ENCODE measurements at places on chromosomes 5 and 9.
A peak's percentile ranks its signal among the peaks of the same experiment; 100 is the strongest.

GRCh38 chr5:40381676-40382363 is 297.9 kb upstream of the PTGER4 start:
- DNase-seq, result no peak

DNA sequence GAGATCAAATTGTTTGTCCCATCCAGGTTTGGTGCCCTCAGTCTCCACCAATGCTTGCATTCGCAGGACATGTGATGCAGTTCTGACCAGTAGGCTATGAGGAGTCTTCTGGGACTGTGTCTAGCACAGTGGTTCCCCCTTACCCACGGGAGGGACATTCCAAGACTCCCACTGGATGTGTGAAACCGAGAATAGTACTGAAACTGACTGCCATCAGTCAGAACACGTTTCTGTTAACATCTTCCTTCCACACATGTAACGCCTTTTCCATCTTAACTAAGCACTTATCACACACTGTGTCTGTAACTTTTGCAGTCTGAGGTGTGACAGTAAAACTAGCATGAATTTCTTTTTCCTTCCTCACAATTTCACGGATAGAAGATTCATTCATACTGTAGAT is 74.7 kb downstream of the PTTG1 start:
- DNase-seq, result no peak

DNA sequence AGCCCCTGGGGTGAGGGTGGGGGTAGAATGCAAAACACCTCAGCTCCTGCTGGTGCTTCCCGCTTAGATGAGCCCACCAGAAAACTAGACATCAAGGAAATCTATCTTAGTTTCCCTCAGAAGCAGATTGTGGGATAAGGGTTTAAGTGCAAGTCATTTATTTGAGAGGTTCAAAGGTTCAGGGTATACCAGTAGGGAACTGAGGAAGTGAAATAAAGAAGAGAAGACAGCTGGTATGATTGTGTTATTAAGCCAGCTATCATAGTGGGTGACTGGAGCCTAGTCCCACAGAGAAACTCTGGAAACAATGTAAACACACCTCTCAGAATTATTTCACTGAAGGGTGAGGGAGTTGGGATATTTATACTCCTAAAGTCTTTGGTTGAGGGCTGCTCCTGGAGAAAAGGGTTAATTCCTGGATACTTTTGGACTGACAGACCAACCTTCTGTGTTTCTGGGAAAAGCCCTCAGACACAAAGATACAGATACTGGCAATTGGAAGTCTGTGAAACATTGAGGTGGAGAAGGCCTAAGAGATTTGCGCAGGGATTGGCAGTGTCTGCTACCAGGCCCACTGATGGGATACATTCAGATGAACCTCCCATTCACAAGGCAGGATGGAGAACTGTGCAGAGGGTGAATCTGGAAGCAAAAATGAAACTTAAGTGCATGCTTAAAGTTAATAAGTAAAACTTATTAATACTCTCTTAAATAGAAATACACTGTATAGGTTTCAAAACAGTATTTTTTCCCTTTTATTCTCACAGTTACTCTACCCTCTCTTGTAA is 6.4 kb upstream of the DCTN4 start:
- no peak for DNase-seq

DNA sequence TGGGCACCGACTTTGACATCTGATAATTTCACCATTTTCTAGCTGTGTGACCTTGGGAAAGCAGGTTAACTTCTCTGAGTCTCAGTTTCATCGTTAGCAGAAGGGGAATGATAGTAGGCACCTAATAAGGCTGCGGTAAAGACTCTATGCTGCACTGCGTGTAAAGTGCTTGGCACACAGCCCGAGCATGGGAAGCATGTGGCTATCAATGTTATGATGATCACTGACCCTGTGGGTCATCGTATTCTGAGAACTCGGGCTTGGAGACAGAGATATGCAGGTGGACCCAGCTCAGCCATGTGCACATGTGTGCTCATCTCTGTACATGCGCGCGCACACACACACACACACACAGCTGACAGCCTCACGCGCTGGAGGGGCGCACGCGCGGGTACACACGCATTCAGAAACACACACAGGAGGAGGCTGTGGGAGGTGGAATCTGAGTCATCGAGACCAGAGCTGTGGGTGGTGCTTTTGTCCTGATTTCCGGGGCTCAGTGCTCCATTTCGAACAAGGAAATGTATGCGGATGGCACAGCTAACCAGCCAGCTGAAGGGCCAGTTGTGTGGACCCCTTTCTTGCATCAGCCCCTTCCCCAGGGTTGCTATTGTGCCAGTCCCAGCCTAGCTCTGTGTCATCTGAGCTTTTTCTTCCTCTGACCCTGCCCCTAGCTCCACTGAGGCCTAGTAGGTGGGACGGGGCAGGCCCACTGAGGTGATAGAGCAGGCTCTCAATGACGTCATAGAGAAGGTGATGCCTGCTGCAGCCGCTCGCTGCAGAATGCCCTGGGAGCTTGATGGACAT is 11.1 kb upstream of the ARAP3 start:
- no peak for DNase-seq

DNA sequence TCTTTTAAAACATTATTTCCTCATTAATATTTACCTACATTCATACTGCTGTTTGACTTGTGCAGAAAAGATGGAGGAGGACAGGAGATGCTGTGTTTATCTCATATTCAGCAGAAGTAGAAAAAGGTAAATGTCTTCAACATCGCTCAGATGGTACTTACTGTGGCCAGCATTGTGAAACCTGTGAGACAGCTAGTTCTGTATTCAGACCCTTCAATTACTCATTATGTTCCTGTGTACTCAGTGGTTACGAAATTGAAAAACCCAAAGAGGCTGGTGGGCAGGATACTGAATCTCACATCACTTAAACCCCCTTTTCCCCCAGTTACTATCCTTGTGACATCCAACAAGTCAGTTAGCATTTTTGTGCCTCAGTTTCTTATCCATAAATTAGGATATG is 216.0 kb downstream of the KDM4C start:
- no peak for DNase-seq

GRCh38 chr9:131279196-131279862 is 3.0 kb upstream of the FAM78A start:
- DNase-seq, result no peak

GRCh38 chr5:54021431-54022164 is 288.8 kb downstream of the ARL15 start:
- DNase-seq, result peak; percentile 15

DNA sequence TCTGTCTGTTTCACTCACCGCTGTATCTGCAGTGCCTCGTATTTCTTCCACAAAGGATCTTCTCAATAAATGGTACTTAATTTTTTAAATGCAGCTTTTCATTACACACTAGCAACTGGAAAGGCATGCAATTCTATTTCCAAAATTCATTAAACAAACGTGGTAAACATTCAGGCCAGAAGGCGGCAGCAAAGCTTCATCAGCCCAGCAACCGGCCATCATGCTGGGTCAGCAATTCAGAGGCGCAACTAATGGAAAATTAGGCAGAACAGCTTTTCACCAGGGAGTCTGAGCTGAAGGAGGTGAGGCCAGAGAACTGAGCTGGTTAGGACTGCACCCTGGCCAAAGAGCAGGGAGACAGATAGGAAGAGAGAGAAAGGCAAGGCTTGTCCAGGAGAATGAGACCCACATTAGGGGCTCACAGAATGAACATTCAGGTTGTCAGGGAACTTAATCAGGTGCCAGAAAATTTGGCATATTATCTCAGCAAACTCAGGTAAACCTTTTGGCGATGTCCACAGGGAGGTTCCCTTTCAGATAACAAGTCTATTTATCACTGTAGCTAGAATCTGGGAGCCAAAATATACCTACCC is 17.7 kb upstream of the RNF180 start:
- DNase-seq, result no peak

DNA sequence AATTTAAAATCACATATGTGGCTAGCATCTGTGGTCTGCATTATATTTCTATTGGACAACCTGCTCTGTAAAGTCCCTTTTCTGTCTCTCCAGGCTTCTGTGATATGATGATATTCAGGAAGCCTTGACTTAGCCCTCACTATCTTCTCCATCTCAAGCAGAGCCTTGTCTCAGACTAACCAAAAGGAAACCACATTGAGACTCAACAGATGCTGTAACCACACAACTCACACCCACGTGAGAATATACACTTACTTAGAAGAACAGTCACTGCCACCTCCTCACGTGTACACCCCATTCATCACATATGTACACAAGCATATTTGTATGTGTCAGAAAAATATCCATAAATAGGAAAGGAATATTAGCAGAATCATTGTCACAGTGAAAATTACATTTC is 33.6 kb downstream of the HTR4 start:
- peak; percentile 3 for DNase-seq

GRCh38 chr9:26013199-26013598 is 335.0 kb upstream of the TUSC1 start:
- no peak for DNase-seq

DNA sequence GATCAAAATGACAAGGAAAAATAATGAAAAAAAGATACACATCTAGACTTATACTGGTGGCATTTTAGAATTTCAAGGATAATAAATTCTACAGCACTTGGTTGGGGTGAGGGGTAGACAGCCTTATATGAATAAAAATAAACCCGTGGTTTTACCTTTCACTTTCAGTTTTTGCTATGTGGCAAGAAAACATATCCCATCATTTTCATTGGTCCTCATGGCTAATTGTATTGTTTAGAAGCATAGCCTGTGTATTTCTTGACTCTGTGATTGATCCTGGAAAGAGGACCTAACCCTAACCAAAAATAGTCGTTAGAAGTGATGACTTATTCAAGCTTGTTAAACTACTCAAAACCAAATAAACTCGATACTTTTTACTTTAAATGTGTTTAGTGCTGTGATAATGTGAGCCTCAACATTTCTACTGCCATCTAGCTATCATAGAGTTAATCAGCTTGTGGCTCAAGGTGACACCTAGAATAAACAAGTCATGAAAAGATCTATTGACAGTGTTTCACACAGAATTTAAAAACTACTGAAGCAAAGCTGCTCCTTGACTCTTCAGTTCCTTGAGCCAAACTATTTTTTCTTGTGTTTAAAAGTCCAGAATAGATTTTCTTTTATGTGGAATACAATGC is 153.3 kb upstream of the IZUMO3 start:
- no peak for DNase-seq

- no peak for DNase-seq
Observed at GRCh38 chr5:78647351-78647818, 1.2 kb downstream of the LHFPL2 start.

DNA sequence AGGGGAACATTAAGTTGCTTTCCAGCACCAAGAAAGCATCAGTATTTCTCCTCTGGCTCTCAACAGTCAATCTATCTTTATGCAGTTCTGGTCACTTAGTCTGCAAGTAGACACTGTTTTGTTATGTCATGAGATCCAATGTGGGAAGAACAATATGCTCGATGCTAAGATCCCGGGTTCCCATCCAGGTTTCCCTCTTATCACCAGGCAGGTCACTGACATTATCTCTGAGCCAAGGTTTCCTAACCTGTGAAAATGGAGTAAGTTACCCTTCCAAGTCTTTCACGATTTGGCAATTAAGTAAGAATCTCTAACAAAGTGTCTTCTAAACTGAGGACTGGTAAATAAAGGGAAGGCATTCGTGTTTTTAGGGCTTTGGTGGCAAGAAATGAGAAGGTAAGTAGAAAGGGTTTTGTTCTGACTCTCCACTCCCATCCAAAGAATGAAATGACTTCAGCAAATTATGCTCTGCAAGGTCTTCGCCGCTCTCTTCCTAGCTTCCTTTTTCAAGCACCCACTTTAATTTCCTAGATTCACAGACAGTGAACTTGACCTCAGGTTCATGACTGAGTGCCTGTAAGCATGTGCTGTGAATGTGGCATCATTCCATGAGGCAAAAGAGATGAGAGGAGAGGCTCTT is 86.4 kb downstream of the DCP2 start:
- DNase-seq, result no peak

- DNase-seq, result peak; percentile 65
Observed at GRCh38 chr9:70924380-70924779, 197.0 kb downstream of the TRPM3 start.

GRCh38 chr5:132905938-132906337 is 32.5 kb downstream of the LEAP2 start:
- DNase-seq, result no peak

GRCh38 chr5:133967698-133968203 is 674 bp downstream of the C5orf15 start:
- DNase-seq, result no peak

- peak; percentile 42 for DNase-seq
Observed at GRCh38 chr9:92607773-92608172, 62.2 kb downstream of the IPPK start.

- no peak for DNase-seq
Observed at GRCh38 chr5:170339780-170340167, 42.2 kb upstream of the LCP2 start.

DNA sequence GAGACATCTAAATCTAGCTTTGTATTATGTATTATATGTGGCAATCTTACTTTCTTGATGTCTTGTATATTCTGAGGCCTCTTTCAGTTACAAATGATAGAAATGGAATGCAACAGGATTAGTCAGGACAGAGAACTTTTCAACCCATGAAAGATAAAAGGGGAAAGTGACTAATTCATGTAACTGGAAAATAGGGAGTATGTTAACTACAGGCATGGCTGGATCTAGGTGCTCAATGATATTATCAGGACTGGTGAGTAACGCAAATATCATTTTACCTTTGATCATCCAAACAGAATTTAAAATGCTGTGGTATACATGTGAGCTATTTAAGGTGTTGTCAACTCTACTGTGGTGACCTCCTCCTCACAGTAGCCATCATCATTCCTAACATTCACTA is 215.7 kb upstream of the GLRA1 start:
- DNase-seq, result no peak

GRCh38 chr9:36221667-36222066 is 30.9 kb downstream of the CLTA start:
- no peak for DNase-seq

DNA sequence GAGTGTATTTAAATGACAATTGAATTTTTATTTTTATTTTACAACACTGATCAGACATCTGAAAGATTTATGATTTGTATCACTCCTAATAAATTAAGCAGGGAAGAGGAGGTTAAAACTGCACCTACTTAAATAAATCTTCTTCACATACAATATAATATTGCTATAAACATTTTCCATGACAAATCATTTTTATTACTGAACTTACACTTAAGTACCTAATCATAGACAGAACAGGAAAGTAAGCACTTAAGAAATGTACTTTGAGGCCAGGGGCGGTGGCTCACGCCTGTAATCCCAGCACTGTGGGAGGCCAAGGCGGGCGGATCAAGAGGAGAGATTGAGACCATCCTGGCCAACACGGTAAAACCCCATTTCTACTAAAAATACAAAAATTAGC is 3.8 kb downstream of the PFDN1 start:
- no peak for DNase-seq

DNA sequence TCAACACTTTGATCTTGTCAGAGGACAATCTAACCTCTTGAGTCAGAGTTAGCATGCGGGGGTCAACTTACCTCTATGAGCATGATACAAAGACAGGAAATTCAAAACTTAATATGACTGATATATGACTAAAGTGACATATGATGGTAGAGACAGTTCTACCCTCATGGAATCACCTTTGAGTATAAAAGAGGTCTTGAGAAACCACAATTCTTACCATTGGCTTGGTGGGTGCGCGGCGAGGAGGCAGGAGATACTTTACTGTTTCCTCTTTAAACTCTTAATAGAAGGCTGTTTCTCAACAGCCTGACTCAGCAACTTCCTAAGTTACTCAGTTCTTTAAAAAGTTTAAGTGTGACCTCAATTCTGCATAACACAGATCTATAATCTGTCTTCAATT is 372.8 kb downstream of the KIAA0825 start:
- DNase-seq, result no peak

- DNase-seq, result no peak
Observed at GRCh38 chr5:143208781-143209510, 194.5 kb downstream of the NR3C1 start.

- DNase-seq, result no peak
Observed at GRCh38 chr5:139472386-139473030, 1.7 kb downstream of the SMIM33 start.

All from non-pigmented ciliary epithelial cell (primary cell).